Caudate nucleus (tissue), 63 donors: ENCODE measurements at places on chromosomes 6 and 20.

GRCh38 chr6:131724114-131724513 lies 13.3 kb upstream of the CTAGE9 start:
- DNase-seq, result no peak

DNA sequence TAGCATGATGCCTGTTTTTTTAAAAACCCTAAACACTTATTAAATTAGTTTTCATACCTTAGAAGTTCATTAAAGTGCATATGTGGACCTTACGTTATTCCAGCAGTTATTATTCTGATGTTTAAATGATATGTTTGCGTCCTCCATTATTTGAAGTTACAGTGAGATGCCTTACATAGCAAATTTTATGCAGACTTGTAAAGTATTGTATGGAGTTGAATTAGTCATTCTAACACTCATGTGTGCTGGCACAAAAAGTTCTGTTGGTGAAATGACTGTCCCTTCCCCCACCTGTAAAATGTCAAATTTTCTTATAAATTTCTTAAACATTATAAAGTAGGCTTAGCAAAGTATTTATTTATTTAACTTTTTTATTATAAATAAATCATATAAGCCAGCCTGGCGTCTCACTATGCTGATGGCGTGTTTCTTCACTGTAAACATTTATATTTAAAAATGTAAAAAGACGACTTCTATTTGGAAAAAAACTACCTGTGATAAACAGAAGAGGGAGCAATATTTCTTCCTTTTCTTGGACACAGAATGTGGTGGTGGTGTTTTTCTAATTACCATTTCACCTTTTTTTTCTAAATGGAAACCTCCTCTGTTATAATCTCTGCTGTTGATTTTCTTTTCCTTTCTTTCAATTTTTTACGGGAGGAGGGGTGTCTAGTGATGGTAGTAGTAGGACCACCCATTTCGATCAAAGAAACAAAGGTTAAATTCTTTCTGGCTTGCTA lies 155.4 kb downstream of the RFPL4B start:
- DNase-seq, result no peak

DNA sequence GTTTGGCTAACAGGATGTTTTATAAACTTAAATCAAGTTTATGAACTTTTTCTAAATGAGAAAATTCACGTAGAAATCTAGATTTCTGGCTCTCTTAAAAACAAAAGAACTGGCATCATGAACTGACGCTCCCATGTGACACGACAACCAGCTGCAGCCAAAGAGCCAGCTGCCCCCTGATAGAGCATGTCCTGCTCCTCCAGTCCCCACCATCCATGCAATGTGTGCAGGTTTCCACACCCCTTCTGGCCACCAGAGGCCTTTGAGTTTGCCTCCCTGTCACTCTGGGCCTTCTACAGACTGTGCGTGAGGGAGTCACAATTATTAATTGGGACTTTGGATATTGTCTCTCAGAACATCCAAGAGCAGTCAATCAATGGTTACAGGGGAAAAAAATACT lies 1.6 kb upstream of the GPLD1 start:
- no peak for DNase-seq

- no peak for DNase-seq
Measured at GRCh38 chr20:32368925-32369324, 10.8 kb downstream of the ASXL1 start.

GRCh38 chr6:36999061-36999750 lies 6.2 kb upstream of the FGD2 start:
- no peak for DNase-seq

GRCh38 chr6:101268541-101268940 lies 125.0 kb upstream of the GRIK2 start:
- DNase-seq, result no peak
